ENCODE measurements at places on chromosomes 11 and 22.

DNA sequence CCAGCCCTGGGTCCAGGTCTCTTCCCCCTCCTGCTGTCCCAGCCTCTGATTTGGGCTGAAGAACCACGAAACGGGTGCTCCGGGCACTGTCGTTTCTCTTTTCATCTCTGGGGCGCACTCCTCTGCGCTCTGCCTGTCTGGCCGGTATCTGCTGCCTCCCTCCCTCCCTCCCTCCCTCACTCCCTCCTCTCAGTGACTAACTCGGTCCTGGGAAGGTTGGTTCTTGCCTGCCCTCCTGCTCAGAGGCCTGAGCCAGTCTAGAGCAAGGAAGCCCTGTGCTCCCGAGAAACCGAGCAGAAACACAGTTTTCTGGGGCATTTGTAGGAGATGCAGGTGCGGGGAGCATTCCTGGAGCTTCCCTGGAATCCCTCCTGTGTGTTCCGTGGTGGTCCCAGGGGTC, 1235.2 kb downstream of the BRD1 start:
- DNase-seq = no peak

DNA sequence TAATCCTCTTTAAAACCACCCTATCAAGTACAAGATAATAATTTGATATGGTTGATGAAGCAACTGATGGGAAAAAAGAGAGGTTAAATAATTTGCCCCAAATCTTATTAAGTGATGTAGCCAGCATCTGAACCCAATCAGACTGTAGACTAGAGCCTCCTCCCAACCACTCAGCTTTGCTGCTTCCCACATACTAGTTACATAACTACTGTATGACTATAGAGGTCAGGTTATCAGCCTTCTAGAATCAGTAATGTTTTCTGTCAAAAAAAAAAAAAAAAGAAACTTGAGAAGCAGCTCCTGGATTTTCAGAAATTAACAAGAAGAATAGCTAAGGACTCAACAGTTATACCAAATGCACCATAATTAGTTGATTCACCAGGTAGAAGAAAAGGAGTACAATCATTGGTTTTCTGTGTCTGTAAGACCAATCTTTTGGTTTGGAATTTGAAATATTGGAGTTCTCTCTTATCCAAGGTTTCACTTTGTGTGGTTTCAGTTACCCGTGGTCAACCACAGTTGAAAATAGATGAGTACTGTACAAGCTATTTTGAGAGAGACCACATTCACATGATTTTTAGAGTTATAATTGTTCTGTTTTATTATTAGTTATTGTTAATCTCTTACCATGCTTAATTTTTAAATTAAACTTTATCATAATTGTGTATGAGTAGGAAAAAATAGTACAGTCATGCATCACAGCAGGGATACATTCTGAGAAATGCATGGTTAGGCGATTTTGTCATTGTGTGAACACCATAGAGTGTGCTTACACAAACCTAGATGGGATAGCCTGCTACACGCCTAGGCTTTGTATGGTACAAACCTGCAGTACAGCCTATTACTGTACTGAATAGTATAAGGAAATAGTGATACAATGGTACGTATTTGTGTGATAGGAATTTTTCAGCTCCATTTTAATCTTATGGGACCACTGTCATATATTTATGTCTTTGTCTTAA, 72.2 kb downstream of the PDHX start:
- DNase-seq = no peak

DNA sequence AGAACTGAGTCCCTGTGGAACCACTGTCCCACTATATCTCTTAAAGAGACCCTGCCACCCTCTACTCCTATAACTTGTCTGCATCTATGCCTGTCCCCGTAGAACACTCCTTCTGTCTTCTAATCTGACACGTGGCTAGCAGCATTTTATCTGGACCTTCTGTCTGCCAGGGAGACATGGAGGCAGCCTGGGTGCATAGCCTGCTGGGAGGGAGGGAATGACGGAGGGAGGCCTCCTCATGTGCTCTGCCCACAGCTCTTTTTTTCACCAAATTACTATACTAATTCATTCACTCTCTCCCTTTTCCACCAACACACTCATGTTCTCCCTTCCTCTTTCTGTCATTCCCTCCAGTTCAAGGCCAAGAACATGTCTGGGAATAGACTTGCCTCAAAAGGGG, 7.6 kb upstream of the THRSP start:
- no peak for DNase-seq

DNA sequence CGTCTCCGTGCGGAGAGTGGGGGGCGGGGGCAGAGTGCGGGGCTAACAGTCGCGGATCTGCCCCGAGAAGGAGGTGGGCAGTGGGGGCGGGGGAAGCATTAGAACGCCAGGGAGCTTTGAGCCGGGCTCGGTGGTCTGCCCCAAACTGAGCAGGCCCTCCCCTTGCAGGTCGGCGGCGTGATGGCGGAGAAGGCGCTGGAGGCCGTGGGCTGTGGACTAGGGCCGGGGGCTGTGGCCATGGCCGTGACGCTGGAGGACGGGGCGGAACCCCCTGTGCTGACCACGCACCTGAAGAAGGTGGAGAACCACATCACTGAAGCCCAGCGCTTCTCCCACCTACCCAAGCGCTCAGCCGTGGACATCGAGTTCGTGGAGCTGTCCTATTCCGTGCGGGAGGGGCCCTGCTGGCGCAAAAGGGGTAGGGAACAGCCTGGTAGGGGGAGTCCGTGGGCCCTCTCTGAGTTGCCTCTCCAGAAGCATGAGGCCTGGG, 979 bp downstream of the ABCG4 start:
- DNase-seq = peak; percentile 74

- DNase-seq = no peak
Measured at GRCh38 chr11:63672936-63673539, 1.9 kb upstream of the ATL3 start.

DNA sequence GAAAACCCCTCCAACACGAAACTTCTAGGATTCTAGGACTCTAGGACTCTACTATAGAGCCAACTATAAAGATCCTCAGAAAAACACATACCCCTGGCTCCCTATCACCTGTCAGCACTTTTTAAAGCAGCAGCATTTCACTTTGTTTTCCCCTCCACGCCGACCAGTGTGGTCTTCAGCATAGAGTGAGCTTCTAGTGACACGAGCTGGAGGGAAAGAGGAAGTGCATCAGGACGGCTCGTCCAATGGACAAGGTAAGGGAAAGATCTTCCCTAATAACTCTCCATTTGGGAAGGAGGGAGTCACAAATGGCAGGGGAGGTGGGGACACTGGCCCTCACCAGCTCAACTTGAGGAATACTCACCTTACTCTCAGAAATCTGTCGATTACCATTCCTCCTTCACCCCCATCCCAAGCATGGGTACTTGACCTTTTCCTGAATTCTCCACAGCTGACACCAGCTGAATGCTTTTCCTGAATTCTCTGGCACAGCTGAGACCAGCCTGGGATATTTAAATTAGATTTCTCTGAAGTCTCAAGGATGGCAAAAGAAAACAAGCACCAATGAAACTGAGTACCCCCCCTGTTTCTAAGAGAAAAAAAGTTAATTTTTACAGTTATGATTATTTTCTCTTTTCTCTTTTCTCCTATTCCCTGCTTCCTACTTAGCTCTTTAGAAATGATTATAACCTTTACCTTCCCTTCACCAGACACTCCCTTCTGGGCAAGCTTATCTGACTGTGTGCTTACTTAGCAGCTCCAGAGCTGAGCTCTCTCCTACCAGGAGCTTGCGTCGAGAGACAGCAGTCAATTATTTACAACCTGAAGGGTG, 33.3 kb upstream of the NNMT start:
- no peak for DNase-seq

DNA sequence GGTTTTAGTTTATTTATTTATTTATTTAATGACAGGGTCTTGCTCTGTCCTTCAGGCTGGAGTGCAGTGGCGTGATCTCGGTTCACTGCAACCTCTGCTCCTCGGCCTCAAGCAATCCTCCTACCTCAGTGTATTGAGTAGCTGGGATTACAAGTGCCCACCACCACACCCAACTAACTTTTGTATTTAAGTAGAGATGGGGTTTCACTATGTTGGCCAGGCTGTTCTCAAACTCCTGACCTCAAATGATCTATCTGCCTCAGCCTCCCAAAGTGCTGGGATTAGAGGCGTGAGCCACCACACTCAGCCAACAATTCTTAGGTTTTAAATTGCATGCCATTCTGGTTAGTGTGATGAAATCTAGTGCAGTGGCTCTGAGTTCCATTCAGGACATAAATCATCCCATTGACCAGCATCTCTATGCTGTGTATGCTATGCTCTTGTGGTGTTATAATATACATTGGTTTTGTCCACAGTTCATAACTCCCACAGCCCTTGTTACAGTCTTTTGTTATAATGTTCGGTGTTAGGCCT, 28.5 kb downstream of the ZNF280B start:
- no peak for DNase-seq

GRCh38 chr22:35872451-35872850, 154.8 kb downstream of the APOL5 start:
- DNase-seq = no peak

DNA sequence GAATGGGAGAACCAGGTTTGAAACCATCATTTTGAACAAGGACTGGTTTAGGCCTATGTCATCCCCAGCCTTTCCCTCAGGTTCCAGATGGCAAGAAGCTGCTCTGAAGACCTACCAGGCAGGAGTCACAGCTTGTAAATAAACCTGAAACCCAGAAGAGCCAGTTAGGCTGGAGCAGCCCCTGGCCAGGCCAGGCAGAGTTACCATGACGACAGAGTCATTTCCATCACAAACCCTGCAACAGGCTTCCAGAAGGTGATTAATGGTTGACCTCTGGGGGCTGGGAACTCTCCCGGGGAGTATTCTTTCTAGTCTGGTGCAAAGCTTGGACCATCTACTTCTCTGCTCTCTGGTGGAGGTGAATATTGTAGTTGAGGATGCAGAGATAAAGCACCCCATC, 164.1 kb upstream of the NCAM1 start:
- DNase-seq = no peak

- no peak for DNase-seq
Measured at GRCh38 chr11:124402326-124402922, 3.6 kb upstream of the OR8B3 start.

GRCh38 chr11:29641201-29641600, 375.6 kb downstream of the KCNA4 start:
- no peak for DNase-seq

GRCh38 chr22:39554151-39554550, 16.4 kb upstream of the CACNA1I start:
- DNase-seq = no peak

GRCh38 chr22:37045958-37046357, 5.6 kb upstream of the KCTD17 start:
- no peak for DNase-seq

DNA sequence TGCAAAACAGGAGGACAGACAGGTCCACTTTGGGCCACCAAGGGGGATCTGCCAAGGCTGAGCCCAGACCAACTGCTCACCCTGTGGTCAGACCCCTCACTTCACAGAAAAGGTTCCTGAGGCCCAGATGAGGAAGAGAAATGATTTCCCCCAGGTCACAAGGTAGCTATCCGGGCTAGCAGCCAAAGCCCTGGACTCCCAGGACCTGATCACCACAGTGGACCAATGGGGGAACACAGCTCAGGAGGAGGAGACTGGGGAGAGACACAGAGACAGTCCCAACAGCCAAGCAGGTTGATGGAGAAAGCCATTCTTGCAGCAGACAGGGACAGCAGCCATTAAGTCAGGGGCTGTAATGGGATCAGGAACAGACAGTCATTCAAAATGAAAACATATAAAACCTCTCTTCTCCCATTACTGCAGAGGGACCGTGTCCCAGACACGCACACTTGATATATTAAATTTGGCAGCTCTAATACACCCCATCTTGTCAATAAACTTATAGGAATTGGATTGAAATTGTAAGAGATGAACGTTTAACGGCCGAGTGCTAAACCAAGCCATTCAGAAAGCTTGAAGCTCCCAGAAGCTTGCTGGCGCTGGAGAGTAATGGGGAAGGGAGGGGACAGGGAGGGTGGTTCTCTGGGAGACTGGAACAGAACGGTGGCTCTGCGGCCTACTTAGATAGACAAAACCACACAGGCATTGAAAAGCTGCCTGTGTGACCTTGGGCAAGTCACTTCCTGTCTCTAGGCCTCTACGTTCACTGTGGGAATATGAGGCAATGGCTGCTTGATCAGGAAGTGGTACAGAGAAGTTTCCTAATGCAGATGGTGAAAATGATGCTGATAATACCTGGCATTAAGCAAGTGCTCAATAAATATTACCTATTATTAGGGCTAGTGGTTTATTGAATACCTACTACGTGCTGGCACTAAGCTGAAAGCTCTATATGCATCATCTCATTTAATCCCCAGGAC, 16.0 kb downstream of the ZMAT5 start:
- DNase-seq = no peak

GRCh38 chr22:44576311-44577260, 78.6 kb upstream of the RTL6 start:
- DNase-seq = peak; percentile 62

GRCh38 chr22:23828800-23829680, 9.8 kb downstream of the DERL3 start:
- peak; percentile 64 for DNase-seq

- DNase-seq = no peak
Measured at GRCh38 chr22:45230026-45230721, 10.5 kb downstream of the KIAA0930 start.

DNA sequence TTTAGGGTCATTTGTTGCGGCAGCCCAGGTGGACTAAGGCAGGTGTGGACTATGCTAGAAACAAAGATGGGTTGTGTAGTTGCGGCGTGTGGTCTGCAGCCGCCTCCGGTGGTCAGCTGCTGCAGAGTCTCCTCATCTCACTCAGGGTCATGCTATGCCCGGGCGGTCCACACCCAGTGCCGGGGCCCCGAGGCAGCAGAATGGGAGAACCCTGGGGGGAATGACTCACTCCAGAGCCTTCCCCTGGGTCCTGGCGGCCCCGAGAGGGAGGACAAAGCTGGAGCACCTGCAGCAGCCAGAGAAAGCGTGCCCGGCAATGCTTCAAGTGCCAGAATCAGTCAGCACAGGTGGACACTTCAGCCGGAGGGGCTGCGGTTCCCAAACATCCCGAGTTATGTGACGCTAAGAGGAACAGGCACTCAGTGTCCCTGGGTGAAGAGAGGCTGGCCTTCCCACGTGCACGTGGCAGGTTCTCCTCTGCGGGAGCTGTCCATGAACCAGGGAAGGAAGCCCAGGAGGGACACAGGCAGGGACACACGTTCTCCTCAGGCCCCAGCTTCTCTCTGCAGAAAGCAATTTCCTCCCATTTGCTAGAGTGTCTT, 289.6 kb upstream of the B3GAT1 start:
- no peak for DNase-seq

GRCh38 chr11:75023446-75024067, 34.8 kb downstream of the NEU3 start:
- no peak for DNase-seq

Measured in chondrocyte (in vitro differentiated cells).